ENCODE measurements at places on chromosomes 6 and 20.

DNA sequence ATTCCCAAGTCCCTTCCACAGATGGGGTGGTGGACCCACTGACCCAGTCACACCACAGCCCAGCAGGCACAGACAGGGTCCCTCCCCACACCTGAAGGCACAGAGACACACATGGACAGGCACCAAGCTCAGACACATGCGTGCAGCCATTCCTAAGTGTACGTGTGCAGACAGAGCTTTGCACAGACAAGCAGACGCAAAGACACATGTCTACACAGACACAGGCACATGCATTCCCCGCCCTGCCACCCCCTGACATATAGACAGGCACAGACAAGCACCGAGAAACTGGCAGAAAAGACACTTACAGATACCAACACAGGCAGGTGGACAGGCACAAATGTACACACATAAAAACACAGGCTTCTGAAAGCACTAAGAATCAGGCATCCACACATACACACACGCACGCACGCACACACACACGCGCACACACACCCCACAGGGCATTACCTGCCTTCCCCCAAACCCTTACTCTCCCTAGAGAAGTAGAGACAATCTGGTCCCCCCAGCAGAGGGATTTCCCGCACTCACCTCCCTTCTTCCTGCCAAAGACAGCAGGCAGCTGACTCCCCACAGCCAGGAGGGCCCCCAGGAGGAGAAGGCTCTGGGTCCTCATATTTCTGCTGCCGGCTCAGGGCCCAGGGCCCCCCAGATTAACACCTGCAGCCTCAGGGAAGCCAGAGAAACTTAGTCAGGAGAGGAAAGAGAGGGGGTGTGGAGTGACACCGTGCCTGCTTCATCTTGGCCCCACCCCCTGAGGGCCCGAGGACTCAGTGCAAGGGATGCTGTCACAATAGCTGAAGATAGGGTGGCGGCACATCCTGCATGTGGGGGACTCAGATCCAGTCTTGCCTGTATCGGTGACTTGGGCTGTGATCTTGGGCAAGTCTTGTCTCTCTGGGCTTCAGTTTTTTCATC lies at the start of gene WFDC5:
WFDC5 (minus strand) TSS at position 710 of the 921 bp plus-strand sequence; CDS start at position 619, 91 bp downstream.
- DNase-seq: no peak

DNA sequence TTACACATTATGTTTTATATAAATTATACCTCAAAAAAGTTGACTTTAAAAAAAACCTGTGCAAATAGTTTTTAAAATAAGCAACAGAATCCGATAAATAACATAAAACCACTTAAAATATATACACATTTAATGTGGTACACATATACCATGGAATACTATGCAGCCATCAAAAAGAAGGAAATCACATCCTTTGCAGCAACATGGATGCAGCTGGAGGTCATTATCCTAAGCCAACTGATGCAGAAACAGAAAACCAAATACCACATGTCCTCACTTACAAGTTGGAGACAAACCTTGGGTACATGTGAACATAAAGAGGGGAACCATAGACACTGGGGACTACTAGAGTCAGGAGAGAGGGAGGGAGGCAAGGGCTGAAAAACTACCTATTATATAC lies 4.0 kb upstream of the DEFB121 start:
- no peak for DNase-seq

GRCh38 chr6:17045581-17046322 lies 56.1 kb upstream of the STMND1 start:
- DNase-seq: no peak

DNA sequence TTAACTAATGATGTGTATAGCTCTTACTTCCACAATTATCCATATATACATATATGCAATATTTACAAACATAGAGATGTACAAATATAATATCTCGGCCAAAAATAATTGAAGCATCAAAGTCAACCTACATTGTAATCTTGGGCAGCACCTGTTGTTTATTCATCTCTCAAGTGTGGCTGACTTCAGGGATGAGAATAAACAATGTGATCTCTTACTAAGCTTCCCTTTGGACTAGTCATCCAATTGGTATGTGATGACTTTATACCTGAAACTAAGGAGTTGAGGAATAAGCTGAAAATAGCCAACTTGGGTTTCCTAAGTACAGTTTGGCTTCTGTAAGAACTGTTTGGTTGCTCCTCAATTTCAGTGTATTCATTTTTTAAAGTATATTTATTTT lies 256.6 kb downstream of the KHDC1L start:
- no peak for DNase-seq

DNA sequence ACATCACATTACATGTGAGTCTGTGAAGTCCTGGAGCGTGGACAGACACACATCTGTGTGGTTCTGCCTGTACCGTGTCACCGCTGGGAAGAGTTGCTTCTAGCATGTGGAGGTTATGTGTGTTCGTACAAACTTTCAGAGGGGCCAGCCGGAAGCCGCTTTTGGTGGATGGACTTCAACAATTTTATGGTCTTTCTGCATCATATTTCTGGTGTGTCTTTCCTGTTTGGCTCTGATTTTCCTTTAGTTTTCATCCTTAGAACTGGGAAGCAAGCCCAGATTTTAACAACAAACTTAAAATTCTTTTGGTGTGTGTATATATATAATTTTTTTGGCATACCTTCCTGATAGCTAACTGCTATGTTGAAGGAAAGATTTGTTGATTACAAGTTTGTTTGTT lies 71.2 kb downstream of the TIAM2 start:
- DNase-seq: no peak

DNA sequence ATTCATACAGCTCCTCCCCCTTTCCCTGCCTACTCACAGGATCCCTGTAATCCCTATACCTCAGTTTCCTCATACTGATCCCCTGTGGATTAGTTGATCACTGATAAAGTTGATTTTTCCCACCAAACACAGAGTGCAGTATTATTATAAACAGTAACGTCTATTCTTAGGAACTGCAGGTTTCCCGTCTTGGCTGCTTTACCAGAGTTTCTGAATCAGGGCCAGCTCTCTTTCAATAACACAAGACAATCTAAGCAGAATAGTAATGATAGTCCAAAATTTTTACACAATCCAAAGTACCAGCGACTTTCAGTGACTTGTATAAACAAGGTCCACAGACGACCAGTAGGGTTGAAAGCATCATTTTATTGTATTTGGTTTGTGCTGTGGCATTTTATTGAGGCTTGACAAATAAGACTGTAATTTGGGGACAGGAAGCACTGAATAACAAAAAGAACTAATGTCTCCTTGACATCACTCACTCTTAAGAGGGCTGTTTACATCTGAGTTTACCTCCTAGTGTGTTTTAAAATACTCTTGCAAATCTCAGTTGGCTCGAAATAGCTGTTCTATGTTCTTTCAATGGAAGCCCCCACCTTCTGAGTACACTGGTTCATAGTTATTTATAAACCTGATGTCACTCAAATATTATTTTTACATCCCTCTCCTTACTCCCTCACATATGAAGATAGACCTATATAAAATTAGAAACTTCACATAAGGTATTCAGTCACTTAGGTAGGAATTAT lies 6.1 kb upstream of the JARID2 start:
- DNase-seq: no peak

- no peak for DNase-seq
These were observed 17.0 kb downstream of the CCDC167 start for GRCh38 chr6:37482606-37483251.

DNA sequence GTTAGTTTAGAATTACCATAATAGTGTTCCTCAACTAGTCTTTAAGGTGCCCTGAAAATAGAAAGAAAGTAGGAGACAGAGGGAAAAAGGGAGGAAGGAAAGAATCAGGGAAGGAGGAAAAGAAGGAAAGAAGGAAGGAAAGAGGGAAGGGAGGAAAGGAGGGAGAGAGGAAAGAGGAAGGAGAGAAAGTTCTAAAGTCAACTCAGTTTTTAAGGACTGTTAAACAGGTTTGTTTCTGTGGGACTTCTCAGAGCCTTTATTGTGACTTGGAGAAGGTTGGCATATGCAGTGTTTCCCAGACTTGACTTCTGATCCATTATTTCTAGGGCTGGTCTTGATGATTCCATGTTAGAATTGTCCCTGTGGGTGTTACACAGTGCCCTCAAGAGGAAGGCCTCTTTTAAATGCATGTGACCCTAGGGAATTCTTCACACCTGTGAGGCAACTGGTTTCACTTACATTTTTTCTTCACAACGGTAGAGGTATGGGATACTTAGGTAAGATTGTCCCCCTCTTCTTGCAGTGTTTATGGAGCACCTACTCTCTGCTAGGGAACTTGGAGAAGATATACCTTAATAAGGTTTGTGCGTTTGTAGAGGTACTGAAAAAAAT lies 132.7 kb upstream of the GMDS start:
- DNase-seq: no peak

- no peak for DNase-seq
These were observed 13.2 kb downstream of the BPHL start for GRCh38 chr6:3131695-3132094.

DNA sequence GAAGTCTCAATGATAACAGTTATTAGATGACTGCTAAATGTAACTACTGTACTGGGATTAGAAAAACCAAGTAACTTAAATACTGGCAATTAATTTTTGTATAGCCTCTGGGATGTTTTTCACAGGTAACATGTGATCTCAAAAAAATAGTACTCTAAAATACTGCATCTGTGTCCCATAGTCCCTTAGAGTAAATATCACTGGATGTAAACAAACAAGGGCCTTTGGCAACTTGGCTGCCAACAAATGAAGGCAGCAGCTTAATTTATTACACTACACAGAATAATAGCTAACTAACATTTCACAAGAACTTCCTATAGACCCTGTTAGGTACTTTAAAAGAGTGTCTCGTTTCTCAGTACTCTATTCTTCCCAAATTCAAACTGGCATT lies 14.0 kb downstream of the ARHGAP18 start:
- no peak for DNase-seq

GRCh38 chr6:147586044-147586443 lies 77.6 kb downstream of the SAMD5 start:
- DNase-seq: no peak

Measured in CD4-positive, alpha-beta T cell (primary cell).